ENCODE measurements at places on chromosomes 2 and 18.

GRCh38 chr18:27985832-27986231, 191.1 kb downstream of the CDH2 start:
- DNase-seq = no peak

- no peak for DNase-seq
Measured at GRCh38 chr2:1767939-1768691, 23.8 kb upstream of the PXDN start.

GRCh38 chr2:71699428-71699827, 246.1 kb downstream of the DYSF start:
- DNase-seq = no peak

GRCh38 chr18:46343931-46344372, 239.8 kb downstream of the HAUS1 start:
- DNase-seq = no peak

DNA sequence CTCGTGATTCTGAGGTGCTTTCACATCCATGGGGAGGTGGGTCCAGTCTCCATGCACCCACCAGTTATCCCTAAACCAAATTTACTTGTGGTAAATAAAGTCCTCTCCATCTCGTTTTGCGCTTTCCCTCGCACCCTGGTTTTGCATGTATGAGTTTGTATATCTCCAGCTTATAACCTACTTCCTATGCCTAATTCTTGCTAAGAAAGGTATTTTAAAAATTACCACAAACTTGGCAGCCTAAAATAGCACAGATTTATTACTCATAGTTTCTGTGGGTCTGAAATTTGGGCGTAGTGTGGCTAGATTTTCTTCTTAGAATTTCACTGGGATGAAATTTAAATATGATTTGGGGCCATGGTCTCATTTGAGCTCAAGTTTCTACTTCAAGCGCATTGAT, 511.5 kb downstream of the NYAP2 start:
- no peak for DNase-seq

DNA sequence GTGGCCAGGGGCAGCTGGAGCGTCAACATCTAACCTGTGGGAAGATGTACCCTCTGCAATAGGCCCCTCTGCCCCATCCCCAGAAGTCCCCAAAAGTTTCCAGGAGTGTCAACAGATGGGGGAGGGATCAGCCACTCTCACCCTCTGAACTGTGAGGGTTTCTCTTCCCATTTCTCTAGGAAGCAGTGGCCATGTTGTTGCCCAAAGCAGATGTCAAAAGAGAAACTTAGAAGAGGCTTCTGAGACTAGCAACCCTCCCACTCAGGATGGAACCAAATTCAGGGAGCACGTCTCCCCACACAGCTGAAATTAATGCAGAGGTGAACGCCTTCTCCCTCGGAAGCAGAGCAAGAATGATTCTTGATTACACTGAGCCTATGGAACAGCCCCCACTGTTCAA, 70.3 kb downstream of the ARL4C start:
- DNase-seq = no peak

All from fibroblast of skin of right quadriceps (primary cell).